Lower leg skin (tissue), 4 donors: ENCODE measurements at places on chromosomes 2 and 18. TPM values are rescaled to one million over a fixed set of nuclear protein-coding genes. Genes with fewer than 3 reads are reported as not detected.

CXCR4 gene
- 10.0 TPM for total RNA-seq

GALNT14 gene
- 2.5 TPM for total RNA-seq

PIEZO2 gene
- total RNA-seq = 1.8 TPM

DNA sequence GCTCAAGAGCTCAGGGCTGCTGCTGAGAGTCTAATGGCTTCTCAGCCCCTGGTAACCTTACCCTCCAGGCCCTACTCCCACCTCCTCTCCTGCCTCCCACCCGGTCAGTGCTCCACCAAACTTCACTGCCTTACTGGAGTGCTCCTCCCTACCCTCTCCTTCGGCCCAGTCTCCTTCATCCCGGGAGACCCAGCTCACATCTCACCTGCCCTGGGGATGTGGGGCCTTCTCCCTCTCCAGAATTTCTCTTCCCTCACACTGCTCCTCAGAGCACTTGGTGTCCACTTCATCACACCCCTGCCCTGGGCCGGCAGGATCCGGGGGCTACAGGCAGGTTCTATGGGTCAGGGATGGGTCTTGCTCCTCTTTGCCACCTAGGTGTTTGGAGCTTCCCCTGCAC, 21.6 kb downstream of the PTPN18 start:
- no peak for DNase-seq

DNA sequence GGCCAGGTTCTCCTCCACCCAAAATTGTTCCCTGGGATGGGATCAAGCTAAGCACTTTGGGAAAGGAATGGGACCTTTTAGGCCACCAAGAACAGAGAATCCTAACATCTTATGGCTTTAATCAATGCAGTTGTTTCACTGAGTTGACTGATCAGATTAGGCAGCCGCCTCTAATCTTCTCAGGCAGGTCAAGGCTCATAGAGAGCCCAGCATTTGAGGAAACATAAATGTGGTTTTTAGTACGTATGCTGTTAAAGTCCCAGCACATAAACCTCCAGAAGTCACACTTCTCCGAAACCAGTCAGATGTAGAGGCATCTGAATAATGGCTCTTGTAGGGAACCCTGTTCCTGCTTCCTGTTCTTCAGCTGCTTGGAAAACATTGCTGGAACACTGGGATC, 99.5 kb upstream of the RMDN2 start:
- DNase-seq = peak; percentile 6

DNA sequence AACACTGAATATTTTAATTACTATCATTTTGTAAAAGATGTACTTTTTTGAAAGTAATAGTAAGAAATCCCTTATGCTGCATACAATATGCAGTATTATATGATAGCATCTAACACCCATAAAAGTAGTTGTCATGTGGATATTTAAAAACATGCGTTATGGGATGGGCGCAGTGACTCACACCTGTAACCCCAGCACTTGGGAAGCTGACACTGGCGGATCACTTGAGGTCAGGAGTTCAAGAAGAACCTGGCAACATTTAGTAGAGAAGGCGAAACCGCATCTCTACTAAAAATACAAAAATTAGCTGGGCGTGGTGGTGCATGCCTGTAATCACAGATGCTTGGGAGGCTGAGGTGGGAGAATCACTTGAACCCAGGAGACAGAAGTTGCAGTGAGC, 88.9 kb downstream of the FEZ2 start:
- no peak for DNase-seq
